ENCODE measurements at places on chromosomes 2 and 18. TPM values are rescaled to one million over a fixed set of nuclear protein-coding genes. Genes with fewer than 3 reads are reported as not detected.
A peak's percentile ranks its signal among the peaks of the same experiment; 100 is the strongest.

Gene IL1R2
- 35.6 TPM for total RNA-seq

DNA sequence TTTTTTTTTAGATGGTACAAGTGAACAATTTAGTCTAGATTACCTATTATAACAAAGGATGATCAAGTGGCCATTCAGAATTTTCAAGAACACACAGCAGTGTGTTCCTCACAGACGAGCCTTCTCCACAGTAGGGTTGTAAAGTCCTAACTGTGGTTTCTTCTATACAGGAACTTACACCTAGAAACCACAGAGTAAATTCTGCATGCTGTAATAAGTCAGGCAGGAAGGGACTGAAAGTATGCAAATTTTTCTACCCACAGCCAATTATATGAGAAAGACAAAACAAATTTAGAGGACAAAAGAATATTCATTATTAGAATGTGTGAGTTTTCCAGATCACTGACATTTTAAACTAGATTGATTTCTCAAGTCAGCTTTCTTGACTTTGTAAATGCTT lies 99.5 kb downstream of the RBMS1 start:
- DNase-seq, result no peak
- H3K27ac ChIP-seq, result peak overlapping the region; percentile 64
- no peaks in the 10 kb centered on the region for H3K36me3 ChIP-seq
- no peaks in the 10 kb centered on the region for H3K27me3 ChIP-seq
- H3K4me1 ChIP-seq, result peaks cover 58% of the 10 kb centered on the region

GRCh38 chr2:118657466-118657865 lies 190.0 kb downstream of the EN1 start:
- H3K4me1 ChIP-seq, result no peaks in the 10 kb centered on the region
- H3K36me3 ChIP-seq, result no peaks in the 10 kb centered on the region
- H3K27me3 ChIP-seq, result peaks cover 4% of the 10 kb centered on the region

Gene RND3
- not detected for total RNA-seq

Gene RASGRP3
- total RNA-seq, result 1.9 TPM

Gene REV1
- total RNA-seq, result 22.6 TPM

DNA sequence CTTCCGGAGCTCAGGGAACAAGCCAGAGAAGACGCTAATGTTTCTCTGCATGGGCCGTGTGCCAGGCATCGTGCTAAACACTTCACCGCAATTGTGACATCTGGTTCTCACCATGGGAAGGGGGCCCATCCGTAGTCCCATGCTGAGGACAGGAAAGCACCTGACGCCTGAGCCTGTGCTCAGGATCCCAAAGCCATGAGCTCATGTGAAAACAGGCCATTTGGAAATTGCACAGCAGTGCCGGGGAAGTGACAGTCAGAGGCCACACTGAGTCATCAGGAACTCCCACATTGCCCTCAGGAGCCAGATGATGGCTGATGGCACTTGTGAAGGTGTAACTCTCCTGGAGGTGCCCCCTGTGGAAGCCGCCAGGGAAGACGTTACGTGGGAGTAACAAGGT lies 141.0 kb downstream of the INHBB start:
- H3K27me3 ChIP-seq, result peaks cover 2% of the 10 kb centered on the region
- no peaks in the 10 kb centered on the region for H3K36me3 ChIP-seq
- no peak overlapping the region for H3K4me3 ChIP-seq
- H3K4me1 ChIP-seq, result no peaks in the 10 kb centered on the region
- DNase-seq, result no peak

GRCh38 chr2:23114299-23114698 lies 270.7 kb upstream of the KLHL29 start:
- no peak overlapping the region for H3K27ac ChIP-seq
- no peaks in the 10 kb centered on the region for H3K4me1 ChIP-seq
- H3K4me3 ChIP-seq, result no peak overlapping the region
- DNase-seq, result no peak

Gene EGR4
- 0.24 TPM for total RNA-seq

GRCh38 chr2:233380132-233380895 lies 26.0 kb downstream of the DGKD start:
- H3K4me3 ChIP-seq, result no peak overlapping the region
- peaks cover 46% of the 10 kb centered on the region for H3K4me1 ChIP-seq
- H3K36me3 ChIP-seq, result peaks cover 10% of the 10 kb centered on the region
- no peak overlapping the region for H3K27ac ChIP-seq

DNA sequence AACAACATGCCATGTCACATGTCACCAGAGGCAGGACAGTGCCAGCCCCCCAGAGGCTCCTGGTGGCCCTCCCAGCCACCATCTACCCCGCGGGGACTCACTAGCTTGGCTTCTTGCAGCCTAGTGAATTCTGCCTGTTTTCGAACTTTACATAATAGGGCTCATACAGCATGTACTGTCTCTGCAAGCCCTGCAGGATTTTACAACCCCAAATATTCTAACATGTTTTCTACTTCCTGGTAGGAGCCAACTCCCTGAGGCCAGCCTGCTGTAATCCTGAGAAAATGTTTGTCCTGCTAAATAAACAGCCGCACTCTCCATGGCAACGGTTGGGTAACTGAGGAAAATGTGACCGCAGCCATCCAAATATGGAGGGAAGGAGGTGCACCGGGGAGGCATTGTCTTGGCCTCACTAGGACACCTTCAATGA lies 2.7 kb downstream of the PER2 start:
- no peak overlapping the region for H3K4me3 ChIP-seq
- peaks cover 40% of the 10 kb centered on the region for H3K4me1 ChIP-seq
- no peaks in the 10 kb centered on the region for H3K36me3 ChIP-seq
- no peak for DNase-seq
- H3K27ac ChIP-seq, result no peak overlapping the region
- no peaks in the 10 kb centered on the region for H3K27me3 ChIP-seq

DNA sequence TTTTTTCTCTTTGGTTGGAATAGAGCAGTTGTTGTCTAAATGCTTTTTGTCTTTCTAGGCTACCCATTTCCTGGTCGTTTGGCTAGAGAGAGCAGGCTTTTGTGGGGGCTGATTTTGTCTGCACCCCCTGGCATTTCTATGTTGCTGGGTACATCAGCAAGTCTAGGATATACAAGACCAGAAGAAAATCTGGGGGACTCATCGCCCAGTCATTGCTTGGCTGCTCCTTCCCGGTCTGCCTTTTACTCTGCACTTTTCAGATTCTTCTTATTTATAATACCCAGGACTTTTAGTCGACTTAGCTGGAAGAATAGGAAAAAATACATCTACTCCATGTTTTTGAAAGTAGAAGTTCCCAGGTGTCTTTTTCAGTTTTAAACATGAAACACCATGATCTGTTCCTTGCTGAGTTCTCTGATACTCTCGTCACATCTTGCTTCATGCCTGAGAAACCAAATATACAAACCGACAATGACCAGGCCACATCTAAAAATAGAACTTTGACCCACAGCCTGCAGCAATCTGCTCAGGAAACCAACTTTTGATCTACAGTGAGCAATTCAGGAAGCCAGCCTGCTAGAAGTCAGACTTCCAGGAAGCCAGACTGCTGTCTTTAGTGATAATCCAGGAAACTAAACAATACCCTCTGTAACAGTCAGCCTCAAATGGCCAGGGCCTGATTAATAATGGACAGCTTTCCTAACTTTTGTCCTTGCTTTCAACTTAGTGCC lies 163.8 kb upstream of the MEX3C start:
- H3K4me1 ChIP-seq, result peaks cover 2% of the 10 kb centered on the region
- H3K27me3 ChIP-seq, result peaks cover 5% of the 10 kb centered on the region
- H3K4me3 ChIP-seq, result no peak overlapping the region
- no peaks in the 10 kb centered on the region for H3K36me3 ChIP-seq
- DNase-seq, result no peak
- no peak overlapping the region for H3K27ac ChIP-seq
